ENCODE measurements at places on chromosomes 2 and 18.

DNA sequence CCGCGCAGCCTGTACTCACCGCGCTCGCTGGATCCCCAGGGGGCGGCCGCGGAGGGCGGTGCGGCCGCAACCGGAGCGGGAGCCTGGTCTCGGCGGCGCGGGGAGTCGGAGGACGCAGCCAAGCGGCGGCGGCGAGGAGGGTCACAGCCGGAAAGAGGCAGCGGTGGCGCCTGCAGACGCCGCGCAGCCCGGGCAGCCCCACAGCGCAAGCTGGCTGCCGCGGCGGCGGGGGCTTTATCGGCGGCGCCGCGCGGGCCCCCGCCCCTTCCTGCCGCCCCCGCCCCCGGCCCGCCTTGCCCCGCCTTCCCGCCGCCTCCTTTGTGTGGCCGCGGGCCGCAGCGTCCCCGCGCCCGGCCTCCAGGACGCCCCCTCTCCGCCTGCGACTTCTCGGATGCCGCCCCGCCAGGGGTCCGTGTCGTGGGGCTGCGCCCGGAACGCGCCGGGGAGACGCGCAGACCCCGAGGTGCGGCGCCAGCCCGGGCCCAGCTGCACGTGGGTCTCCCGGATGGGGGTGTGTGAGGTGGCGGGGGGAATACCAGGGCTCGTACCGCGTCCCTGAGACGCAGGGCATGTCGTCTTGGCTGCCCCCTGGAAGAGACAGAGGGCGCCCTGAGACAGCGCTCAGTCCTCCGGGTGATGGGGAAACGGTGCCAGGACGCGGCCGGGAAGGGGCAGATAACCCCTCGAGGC is at the start of gene SERPINE2:
Gene SERPINE2, minus strand, starts transcription at position 207 of the 690 bp plus-strand sequence. CDS start 37,386 bp downstream, outside the sequence.
- DNase-seq: peak; percentile 85

GRCh38 chr2:239700686-239701345 is 300.0 kb upstream of the HDAC4 start:
- no peak for DNase-seq

DNA sequence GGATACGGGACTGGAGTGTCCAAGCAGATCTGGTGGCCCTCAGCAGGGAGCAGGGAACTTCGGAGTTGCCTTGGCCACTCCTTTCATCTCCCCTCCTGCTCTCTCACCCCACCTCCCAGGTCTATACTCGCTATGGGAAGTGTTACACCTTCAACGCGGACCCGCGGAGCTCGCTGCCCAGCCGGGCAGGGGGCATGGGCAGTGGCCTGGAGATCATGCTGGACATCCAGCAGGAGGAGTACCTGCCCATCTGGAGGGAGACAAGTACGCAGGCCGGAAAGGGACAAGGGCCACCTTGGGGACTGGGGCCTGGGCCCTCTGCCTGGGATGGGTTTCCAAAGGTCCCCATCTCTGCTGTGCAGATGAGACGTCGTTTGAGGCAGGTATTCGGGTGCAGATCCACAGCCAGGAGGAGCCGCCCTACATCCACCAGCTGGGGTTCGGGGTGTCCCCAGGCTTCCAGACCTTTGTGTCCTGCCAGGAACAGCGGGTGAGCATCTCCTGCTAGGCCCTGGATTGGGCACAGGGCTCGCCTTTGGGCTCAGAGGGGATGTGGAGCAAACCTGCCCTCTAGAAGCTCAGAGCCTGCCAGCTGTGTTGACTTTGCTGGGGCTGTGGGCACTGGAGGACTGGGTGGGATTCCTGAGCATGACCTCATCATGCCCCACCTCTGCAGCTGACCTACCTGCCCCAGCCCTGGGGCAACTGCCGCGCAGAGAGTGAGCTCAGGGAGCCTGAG is 11.8 kb downstream of the CHPF start:
- DNase-seq: no peak

DNA sequence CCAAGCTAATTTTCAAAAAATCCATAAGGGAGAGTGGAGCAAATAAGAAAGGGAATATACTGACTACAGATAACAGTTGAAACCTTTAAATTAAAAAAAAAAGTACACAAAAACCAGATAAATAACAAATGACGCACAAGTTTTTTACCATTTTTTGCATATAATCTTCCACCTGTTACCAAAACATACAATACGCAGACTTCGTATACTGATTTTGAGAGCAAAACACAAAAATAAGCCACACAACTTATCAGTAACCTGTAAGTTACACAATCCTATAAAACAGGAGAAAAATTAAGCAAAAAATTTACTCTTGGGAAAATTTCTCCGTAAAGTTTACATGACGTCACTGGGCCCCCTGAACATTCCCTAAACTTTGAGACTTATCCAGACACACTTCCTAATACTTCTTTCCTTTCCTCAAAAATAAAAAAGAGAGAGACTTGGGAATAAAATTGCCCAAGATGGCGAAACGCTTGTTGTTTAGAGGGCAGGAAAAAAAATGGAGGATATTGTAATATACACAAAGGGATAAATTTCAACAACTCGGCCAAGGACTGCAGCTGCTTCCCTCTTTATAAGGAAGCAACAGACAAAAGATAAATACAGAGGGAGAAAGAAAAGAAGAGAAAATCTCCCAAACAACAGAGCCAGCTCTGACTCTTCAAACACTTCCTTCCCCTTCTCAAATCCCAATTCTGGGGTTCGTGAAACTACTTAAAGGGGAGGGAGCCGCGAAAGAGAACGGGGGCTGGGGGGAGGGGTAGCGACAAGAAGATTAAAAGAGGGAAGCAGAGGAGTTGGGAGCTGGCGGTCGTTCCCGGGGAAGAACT is 1.6 kb downstream of the BAZ2B start:
- no peak for DNase-seq

- no peak for DNase-seq
These were observed 14.1 kb upstream of the SP5 start for GRCh38 chr2:170701011-170701410.

- no peak for DNase-seq
These were observed 206.8 kb upstream of the FBXO11 start for GRCh38 chr2:48112911-48113680.

Data from left forelimb (tissue), 1 donor.